ENCODE measurements at places on chromosomes 1 and 21. TPM values are rescaled to one million over a fixed set of nuclear protein-coding genes. Genes with fewer than 3 reads are reported as not detected.

DNA sequence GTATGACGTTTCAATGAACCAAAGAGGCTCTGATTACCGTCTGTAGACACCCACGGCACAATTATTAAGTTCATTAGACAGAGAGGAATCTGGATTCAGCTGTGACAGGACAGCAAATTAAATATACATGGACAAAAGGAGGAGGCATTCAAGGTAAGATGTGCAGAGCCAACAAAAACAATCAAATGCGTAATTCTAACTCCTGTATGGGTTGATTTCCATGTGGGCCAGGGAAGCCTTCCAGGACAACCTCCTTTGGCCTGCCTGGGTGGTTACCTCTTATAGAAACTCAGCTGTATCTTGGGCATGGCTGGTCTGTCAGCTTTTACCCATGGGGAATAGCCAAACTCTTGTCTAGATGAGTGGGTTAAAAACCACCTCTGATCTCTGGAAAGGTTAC lies 43.8 kb downstream of the CCN1 start:
- DNase-seq, result no peak

- no peak for DNase-seq
Observed at GRCh38 chr1:56133522-56134472, 445.6 kb downstream of the PLPP3 start.

- DNase-seq, result no peak
Observed at GRCh38 chr1:181433931-181434330, 49.4 kb upstream of the CACNA1E start.

DNA sequence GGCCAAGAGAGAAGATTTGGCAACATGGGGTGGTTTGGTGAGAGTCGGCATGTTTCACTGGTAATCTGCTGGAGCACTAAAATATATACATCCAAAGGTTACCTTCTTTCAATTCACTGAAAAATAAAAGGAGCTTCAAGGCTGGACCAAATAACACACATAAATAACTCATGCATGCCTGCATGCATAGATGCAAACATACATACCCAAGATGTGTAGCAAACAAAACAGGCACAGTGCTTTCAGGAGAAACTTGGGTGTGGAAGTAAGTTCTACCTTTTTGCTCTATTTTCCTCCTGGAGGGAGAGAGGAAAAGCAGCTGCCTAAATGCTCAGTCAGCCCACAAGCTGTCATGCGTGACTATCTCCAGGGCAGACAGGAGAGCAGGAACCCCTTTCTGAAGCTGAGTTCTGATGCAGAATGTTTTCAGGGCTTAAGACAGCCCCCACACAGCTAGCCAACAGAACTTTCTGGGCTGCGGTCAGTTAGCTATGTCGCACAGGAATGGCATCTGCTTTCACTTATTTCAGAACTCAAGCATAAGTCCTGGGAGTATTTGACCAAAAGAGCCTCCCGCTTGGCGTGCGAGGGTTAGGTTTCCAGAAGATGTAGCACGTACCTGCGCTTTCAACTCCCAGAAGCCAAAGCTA lies 166.2 kb downstream of the TOMM20 start:
- peak; percentile 95 for DNase-seq

DNA sequence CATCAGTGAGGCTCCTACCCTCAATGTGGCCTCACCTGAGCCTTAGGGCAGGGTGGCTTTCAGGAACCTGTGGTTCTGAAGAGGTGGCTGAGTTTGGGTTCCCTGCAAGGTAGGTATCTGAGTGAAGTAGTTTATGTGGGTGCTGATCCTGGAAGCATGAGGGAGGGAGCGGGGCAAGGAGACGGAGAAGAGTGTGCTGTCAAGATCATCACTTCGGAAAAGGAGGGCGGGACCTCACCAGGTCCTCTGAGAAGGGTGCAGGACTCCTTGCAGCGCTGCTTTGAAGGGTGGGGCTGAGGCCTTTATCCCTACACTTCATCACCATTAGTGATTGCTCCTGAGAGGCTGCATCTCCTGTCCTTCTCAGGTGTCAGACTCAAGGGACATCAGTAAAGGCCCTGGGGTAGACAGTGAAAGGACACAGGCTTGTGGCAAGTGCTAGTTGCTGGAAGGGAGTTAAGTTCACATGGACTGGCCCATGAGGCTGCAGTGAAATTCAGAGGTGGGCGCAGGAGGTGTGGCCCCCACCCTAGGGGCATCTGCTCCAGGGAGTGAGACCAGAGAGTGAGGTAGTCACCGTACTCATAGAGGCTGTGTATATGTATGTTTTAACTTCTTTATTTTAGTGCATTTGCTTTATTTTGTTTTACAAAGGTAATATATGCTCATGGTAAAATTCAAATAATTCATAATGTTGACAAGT lies 57.3 kb upstream of the GALNT2 start:
- DNase-seq, result no peak

DNA sequence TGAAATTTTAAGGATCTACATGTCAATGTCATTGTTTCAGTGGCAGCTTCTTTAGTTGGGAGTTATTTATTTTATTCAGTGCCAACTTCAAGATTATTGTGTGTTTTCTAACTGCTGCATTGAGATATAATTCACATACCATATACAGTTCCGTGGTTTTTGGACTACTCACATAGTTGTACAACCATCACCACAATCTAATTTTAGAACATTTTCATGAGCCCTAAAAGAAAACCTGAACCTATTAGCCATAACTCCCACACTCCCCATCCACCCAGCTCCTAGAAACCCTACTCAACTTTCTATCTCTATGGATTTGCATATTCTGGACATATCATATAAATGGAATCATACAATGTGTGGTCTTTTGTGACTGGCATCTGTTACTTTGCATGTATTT lies 220.0 kb downstream of the LRRC40 start:
- DNase-seq, result no peak

- no peak for DNase-seq
Observed at GRCh38 chr1:1423245-1423597, 2.1 kb upstream of the ANKRD65 start.

- DNase-seq, result no peak
Observed at GRCh38 chr1:119011116-119011515, 23.0 kb upstream of the TBX15 start.

- peak; percentile 15 for DNase-seq
Observed at GRCh38 chr1:88302843-88303486, 381.1 kb upstream of the PKN2 start.

- DNase-seq, result no peak
Observed at GRCh38 chr21:44454747-44455523, at the start of gene LRRC3. Gene LRRC3 (plus strand): TSS chr21:44455510. CDS start chr21:44456645, 1,135 bp downstream.

- no peak for DNase-seq
Observed at GRCh38 chr1:2400950-2401649, 9.5 kb downstream of the RER1 start.

GRCh38 chr1:245388687-245389086 lies 233.9 kb downstream of the KIF26B start:
- DNase-seq, result no peak

DNA sequence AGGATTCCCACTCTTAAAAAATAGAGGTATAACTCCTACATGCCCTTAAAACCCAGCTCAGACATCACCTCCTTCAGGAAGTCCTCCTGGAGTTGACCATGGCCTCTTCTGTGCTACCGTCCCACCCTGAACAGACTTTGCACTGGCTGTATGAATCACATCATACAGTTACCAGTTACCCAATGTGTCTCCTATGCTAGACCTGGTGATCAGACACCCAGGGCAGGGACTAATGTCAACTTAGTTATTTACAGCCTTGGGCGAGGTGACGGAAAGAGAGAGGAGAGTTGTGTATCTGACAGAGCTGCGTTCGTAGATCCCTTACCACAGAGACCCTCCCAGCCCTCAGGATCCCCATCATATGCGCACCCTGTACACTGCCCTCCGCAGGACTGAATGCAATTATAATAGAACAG lies 72.7 kb downstream of the SLC66A1 start:
- no peak for DNase-seq

GRCh38 chr1:184945678-184946412 lies 28.5 kb downstream of the NIBAN1 start:
- DNase-seq, result no peak

- no peak for DNase-seq
Observed at GRCh38 chr21:30232011-30232410, 16.1 kb upstream of the CLDN8 start.

GRCh38 chr1:192872010-192872409 lies 63.2 kb downstream of the RGS2 start:
- DNase-seq, result no peak

- DNase-seq, result no peak
Observed at GRCh38 chr1:194052514-194053338, 866.3 kb upstream of the B3GALT2 start.

- DNase-seq, result no peak
Observed at GRCh38 chr1:167086033-167086432, 4.1 kb downstream of the GPA33 start.

- no peak for DNase-seq
Observed at GRCh38 chr1:156550346-156550745, 22.0 kb downstream of the IQGAP3 start.

- DNase-seq, result no peak
Observed at GRCh38 chr1:77465139-77465538, 183.3 kb downstream of the AK5 start.

GRCh38 chr1:85296980-85297379 lies 20.5 kb upstream of the BCL10 start:
- DNase-seq, result peak; percentile 5

GRCh38 chr21:41442481-41443186 lies 16.6 kb downstream of the MX1 start:
- DNase-seq, result no peak

- no peak for DNase-seq
Observed at GRCh38 chr1:50264590-50264989, 155.9 kb downstream of the ELAVL4 start.

- DNase-seq, result peak; percentile 98
Observed at GRCh38 chr1:156504821-156505678, 4.5 kb upstream of the MEF2D start.

- peak; percentile 100 for DNase-seq
Observed at GRCh38 chr1:46183079-46183847, 7.0 kb upstream of the P3R3URF start.

DNA sequence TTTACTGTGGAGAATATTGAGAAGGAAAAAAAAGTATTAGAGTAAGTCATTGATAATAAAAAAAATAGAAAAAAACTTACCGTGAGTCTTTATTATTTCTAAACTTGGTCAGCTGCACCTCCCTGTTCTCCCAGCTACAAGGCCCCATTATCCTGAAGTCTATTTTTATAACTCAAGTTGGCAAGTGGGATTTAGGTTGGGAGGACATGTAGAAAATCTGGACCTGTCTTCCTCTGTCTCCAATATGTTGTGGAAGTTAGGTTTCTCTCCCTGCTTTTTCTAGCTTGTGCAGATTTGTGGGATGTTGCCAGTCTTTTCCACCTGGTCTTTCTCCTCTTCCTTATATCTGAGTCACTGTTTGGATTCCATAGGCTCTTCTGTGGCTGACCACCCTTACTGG lies 361.4 kb downstream of the HLX start:
- DNase-seq, result no peak

- DNase-seq, result peak; percentile 49
Observed at GRCh38 chr1:1462318-1462966, 9.1 kb upstream of the ATAD3B start.

- peak; percentile 68 for DNase-seq
Observed at GRCh38 chr1:179002552-179003345, 22.9 kb upstream of the FAM20B start.

DNA sequence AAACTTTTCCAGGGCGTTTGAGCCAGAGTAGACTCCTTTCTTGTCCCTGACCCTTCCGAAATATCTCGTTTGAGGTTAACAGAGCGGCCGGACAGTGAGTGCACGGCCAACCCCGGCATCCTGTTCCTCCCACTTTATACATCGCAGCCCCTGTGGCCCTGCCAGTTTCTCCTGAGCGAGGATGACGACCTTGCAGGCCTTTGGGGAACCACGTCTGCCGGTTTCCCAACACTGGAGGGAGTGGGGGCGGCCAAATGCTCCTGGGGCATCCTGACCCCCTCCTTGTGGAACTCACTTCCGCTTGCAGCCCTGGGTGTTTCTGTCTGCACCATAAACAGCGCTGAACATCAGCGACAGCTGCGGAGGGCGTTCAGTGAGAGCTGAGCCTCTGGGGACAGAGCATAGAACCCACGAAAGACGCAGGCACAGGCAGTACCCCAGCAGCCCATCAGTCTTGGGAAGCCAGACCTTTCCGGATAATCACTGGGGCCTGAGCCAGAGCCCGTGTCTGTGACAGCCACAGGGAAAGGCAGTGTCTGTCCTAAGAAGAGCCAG lies 4.8 kb upstream of the KCNAB2 start:
- no peak for DNase-seq

GRCh38 chr1:47656719-47657685 lies 219.2 kb downstream of the FOXD2 start:
- peak; percentile 66 for DNase-seq

Gene TRIM46
- total RNA-seq, result 3.1 TPM

Gene RXFP4
- total RNA-seq, result 0.55 TPM

Gene LAMB3
- total RNA-seq, result 423 TPM

Gene AMPD1
- not detected for total RNA-seq

Gene TAS1R1
- not detected for total RNA-seq

Gene SPATA6
- total RNA-seq, result not detected

Gene CADM3
- 2.3 TPM for total RNA-seq

Gene RPTN
- total RNA-seq, result not detected

Gene SPRR4
- total RNA-seq, result not detected
